ENCODE measurements at places on chromosomes 3 and 15.

DNA sequence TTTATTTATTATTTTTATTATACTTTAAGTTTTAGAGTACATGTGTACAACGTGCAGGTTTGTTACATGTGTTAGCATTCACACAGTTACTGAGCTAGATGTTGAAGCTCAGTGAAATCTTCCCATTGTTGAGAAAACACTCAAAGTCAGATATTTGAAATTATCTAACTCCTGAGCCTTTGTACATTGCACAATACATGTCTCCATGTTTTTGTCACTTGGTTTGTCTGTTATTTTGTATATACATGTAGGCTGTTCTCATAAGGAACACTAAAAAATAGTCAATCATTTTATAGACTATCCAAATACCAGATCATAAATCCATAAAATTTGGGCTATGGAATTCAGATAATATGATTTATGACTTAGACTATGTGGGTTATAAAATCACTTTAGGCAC lies 1126.5 kb downstream of the NSUN3 start:
- DNase-seq, result no peak

GRCh38 chr3:130926504-130926903 lies 32.6 kb downstream of the ATP2C1 start:
- DNase-seq, result no peak

DNA sequence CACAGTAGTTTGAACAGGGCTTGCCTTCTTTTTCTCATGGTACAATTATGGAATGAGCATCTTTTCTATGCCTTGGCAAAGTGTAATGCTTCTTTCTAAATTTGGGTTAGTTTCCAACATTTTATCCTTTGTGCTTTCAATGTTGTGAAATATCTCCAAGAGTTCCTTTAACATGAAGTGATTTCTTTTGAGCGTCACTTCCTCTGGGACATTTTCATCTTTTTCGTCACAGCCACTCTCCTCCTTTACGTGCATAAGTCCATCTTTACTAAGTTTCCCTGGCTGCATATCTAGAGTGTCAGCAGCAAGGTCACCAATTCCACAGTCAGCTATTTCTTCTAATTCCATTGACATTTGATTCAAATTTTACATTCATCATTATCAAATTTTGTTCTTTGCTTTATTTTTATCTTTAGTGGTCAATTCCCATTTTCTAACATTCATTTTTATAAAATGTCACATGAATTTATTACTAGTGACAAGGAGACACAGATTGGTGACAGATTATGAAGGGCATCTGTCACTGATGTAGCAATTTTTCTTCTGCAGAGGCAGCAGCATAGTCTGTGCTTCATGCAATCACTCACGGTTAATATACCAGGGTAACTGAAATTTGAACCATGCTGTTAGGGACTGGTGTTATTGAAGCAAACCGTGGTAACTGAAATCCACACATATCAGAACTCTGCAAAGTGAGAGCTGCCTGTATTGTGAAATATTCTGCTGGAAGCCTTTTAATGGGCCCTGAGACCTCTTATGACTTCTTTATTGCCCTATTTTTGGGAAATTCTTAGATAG lies 126.5 kb upstream of the THBS1 start:
- DNase-seq, result no peak

DNA sequence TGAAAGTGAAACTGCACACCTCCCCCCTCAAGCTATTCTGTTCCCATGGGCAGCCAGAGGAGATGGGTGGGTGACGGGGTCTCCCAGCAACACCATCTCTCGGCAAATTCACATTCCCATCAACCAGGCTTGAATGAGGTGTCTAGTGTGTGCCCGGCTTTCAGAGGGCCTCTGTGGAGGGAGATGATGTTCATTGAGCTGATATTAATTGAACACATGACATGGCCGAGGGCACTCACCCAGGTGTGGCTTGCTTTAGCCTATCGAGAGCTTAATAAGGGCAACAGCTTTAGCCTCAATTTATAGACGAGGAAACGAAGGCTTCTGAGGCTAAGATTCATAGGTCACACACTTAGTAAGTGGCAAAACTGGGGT lies 288.0 kb downstream of the UACA start:
- no peak for DNase-seq

DNA sequence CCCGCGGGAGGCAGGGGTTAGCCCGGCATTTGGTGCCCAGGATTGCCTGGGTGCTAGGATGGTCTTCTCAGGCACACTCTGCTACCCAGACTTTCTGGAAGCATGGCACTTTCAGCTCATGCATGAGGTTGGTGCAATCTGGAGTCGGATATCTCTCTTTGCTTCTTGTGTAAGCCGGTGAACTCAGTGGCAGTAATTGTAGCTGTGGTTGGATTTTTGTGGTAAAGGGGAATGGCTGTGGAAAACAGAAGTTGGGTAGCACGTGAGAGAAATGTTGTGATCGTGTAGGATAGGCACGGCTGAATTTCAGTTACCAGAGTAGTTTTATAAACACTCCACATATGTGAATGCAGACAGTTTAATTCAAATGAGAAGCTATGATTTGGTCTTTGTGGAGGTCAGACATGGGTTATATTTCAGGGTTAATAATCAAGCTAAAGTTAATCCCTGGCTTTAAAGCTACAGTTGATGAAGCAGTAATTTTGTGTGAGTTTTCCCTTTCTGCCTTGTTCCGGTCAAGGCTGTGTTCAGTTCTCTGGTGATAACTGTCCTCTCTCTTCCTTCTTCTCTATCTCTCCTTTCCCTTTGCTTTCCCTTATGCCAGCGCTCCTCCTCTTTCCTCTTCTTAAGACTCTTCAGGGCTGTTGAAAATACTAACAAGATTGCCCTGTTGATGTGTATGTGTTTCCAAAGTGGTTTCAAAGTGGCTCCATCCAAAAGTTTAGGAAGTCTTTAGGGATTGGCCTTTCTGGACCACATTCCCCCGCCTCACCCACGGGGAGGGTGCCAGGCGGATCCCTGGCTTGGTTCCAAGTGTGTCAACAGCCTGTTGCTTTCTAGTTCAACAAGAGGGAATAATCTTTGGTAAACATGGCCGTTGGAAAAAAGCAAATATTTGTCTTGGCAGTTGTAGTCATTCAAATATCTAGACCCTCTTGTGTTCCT lies 404.6 kb upstream of the C2CD4B start:
- DNase-seq, result no peak

DNA sequence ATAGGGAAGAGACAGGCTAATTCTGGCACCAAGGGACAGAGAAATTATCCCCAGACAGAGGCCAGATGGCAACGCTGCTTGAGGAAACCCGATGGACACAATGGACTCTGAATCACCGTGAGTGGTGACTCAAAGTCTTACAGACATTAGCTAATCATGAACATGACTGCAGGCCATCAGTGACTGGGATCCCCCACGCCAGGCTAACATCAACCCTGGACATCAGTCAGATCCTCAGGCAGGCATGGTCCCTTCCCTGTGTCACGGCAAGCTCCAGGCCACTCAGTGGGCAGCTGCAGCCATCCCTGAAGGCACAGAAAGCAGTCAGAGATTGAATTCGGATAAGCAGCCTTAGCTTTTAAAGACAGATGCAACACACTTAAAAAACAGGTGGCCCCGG lies 23.8 kb upstream of the OXTR start:
- DNase-seq, result no peak

- no peak for DNase-seq
Measured at GRCh38 chr15:34837246-34838016, 42.1 kb upstream of the ACTC1 start.

GRCh38 chr3:85475346-85475745 lies 516.6 kb downstream of the CADM2 start:
- no peak for DNase-seq

DNA sequence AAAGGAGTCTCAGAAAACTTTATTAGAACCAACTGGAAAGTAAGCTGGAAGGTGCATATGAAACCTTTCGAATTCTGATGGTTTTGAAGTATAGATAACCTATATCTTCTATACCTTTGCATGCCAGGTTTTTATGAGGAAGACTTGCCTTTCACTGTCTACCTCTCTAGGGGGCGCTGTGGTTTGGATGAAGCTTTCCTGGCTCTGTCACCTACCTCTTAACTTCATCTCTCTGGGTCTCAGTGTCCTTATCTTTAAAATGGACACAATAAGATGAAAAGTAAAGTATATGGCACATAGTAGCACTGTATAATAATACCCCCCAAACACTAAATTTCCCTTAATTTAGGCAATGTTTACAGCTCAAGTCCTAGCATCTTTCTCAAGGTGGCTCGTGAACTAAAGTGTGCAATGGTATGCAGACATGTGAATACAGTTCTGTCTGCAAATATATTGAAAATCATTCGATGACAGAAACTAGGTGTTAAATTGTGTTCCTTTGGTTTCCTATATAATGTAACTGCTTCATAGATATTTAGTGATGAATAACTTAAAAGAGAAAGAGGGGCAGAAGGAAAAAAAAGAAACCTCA lies 314.3 kb downstream of the CHST2 start:
- DNase-seq, result no peak

DNA sequence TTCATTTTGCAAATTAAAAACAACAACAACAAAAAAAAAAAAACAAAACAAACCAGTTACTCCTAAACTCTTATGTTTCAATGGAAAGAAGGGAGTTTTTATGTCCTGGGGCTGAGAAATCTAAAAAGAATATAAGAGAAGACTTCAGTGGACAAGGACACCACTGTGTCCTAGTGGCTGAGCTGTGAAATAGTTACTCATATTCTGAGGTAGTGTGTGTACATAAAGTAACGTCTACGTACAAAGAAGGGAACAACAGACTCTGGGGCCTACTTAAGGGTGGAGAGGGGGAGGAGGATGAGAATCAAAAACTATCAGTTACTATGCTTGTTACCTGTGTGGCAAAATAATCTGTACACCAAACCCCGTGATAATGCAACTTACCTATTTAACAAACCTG lies 6.0 kb upstream of the TP53BP1 start:
- no peak for DNase-seq

- no peak for DNase-seq
Measured at GRCh38 chr15:68693071-68693470, 114.3 kb downstream of the CORO2B start.

DNA sequence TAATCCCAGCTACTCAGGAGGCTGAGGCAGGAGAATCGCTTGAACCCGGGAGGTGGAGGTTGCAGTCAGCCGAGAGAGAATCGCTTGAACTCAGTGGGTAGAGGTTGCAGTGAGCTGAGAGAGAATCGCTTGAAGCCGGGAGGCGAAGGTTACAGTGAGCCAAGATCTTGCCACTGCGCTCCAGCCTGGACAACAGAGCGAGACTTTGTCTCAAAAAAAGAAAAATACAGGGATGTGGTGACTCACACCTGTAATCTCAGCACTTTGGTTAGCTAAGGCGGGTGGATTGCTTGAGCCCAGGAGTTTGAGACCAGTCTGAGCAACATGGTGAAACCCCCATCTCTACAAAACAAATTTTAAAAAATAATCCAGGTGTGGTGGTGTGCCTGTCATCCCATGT lies 26.8 kb downstream of the UBE2E1 start:
- no peak for DNase-seq

DNA sequence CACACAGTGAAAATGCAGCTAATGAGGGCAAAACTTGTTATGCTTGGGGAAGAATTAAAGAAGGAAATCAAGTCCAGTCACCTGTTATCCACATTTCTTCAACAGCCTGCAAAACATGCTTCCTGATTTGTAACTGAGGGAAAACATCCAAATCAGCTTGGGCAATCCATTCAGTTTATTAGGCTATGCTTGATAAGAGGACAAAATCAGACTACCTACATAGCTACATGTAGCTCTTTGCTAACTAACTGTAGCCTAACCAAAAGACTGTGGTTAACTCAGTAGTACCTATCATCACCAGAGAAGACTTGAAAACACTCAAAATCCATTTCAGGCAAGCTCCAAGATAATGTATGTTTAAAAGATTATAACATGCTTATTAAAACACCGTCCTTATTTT lies 436.4 kb downstream of the SHQ1 start:
- DNase-seq, result no peak

DNA sequence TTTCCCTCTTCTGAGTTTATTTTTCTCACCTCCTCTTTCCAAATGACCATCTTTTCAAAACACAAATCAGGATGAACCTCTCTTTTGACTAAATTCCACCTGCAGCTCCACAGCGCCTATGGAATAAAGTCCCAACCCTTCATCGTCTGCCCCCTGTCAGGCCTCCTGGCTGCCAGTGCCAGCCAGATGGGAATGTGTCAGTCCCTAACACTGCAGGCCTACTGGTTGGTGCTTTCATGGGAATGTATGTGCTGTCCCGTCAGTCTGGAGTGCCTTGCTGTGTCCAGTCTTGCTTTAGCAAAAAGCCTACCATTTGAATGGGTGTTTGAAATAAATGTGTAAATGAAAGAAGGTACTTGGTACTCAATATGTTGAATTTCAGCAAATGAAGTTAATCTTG lies 310.1 kb downstream of the THSD4 start:
- no peak for DNase-seq

- DNase-seq, result no peak
Measured at GRCh38 chr3:46442576-46443530, 21.9 kb downstream of the LTF start.

DNA sequence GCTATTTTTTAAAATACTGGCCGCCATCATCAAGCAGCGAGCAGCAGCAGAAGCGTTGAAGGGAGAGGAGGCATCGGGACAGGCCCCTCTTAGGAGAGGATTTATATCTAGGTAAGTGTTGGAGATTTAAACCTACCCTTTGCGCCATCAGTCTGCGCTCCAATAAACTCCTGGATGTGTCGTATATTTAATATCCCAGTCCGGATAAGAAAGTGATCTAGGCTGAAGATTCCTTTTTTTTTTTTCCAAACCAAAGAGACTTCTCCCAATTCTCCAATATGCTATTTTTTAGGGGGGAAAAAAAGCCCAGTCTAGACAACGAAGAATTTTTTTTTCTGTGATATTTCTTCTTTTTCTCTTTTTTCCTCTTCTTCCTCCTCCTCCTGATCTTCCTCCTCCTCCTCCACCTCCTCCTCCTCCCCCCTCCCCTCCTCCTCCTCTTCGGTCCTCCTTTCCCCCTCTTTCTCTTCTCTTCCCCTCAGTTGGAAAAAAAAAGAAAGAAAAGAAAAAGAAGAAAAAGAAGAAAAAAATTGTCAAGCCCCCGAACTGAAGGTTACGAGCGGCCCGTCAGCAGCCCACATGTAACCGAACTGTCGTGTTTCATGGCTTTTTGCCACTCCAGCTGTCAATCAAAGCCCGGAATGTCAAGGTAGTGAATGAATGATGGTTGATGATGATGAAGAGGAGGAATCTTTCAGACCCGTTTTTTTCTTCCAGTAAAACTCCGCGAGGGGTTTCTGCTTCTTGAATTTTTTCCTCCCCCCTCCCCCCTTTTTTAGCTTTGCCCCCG lies 835 bp downstream of the MEIS2 start:
- no peak for DNase-seq

DNA sequence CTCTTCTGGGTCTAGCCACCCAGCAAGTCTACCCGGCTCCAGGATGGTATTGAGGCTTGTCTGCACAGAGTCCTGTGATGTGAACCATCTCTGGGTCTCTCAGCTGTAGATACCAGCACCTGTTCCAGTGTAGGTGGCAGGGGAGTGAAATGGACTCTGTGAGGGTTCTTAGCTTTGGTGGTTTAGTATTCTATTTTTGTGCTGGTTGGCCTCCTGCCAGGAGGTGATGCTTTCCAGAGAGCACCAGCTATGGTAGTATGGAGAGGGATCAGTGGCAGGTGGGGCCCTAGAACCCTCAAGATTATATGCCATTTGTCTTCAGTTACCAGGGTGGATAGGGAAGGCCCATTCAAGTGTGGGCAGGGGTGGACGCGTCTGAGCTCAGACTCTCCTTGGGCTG lies 283.4 kb upstream of the LYSMD4 start:
- no peak for DNase-seq

Measured in progenitor cell of endocrine pancreas (in vitro differentiated cells).